ENCODE measurements at places on chromosomes 7 and 10.

- peak; percentile 7 for DNase-seq
These were observed 129.2 kb upstream of the NRBF2 start for GRCh38 chr10:63003816-63004453.

DNA sequence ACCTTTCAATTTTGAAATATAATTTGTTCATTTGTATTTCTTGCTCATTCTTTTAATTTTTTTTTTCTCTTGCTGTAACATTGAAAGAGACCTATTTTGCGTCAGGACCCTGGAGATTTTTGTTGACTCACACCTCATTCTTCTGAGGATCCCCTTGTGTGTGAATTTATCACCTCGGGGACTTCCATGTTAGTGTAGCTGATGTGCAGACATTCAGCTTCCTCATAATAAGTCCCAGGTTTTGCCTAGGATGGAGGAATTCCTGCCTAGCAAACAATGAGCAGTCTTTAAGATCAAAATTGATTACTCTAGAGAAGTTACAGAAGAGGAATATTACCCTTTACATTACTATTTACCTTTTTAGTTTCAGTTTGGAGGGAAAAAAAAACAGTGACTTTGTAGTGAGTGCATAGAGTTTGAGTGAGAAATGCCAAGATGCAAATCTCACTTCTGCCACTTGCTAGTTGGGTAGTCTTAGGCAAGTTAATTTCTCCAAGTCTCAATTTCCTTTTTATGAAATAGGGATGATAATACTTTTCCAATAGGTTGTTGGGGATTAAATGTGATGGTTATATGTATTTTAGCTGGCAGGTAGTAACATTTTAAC lies 14.3 kb downstream of the TES start:
- no peak for DNase-seq

GRCh38 chr10:90087197-90088023 lies 386.0 kb downstream of the KIF20B start:
- DNase-seq: no peak

DNA sequence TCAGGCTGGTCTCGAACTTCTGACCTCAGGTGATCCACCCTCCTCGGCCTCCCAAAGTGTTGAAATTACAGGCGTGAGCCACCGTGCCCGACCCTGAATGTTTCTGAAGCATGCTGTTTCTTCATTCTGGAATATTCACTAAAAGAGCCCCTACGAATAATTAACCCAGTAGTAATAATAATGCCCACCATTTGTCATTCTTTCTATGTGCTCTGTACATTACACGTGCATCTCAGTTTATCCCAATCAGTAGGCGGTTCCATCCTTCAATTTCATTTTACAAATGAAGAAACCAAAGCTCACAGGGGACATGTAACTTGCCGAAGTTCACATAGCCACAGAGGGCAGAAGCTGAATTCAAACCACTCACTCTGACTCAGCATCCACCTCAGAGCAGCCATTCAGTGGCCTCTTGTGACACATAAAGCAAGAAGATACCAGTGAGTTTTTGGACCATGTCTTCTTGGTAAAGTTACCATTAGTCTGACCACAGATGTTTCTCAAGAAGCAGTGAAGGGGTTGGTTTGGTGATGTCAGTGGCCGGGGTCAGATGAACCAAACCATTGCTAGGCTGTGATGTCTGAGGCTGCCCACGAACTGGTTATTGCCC lies 71.9 kb upstream of the DUSP5 start:
- DNase-seq: peak; percentile 29

GRCh38 chr10:62692085-62692484 lies 112.4 kb upstream of the ADO start:
- DNase-seq: no peak

GRCh38 chr7:88787777-88788176 lies 7.8 kb downstream of the TEX47 start:
- no peak for DNase-seq

GRCh38 chr7:95536656-95537311 lies 51.0 kb downstream of the ASB4 start:
- no peak for DNase-seq

Measured in hematopoietic multipotent progenitor cell treated with erythropoietin and hydrocortisone succinate and interleukin-3 and kit ligand, for 8 days (in vitro differentiated cells).